ENCODE measurements at places on chromosomes 2 and 18. TPM values are rescaled to one million over a fixed set of nuclear protein-coding genes. Genes with fewer than 3 reads are reported as not detected.

Gene BIN1
- polyA plus RNA-seq = 129 TPM

- DNase-seq = no peak
Measured at GRCh38 chr2:60533101-60534051, 20.1 kb downstream of the BCL11A start.

DNA sequence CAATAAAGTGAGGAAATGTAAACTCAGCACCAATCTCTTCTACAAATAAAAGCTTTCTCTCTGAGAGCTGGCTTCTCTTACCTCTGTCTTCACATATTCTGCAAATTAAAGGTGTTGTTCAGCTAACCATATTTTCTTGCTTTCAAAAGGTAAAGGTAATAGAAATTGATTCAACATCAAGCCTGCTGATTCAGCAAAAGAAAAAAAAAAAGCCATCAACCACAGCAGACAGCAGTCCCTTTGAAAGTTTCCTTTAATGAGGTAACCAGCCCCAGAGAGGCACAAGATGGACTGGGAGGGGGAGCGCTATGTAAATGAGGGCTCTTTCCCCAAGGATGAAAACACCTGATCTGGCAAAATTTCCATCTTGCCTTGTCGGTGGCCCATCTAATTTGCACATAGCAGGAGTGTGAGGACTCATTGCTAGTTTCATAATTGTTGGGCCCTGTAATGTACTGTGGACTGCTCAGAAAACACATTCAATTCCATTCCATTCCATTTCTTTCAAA lies 154.9 kb upstream of the SOX11 start:
- no peak for DNase-seq

DNA sequence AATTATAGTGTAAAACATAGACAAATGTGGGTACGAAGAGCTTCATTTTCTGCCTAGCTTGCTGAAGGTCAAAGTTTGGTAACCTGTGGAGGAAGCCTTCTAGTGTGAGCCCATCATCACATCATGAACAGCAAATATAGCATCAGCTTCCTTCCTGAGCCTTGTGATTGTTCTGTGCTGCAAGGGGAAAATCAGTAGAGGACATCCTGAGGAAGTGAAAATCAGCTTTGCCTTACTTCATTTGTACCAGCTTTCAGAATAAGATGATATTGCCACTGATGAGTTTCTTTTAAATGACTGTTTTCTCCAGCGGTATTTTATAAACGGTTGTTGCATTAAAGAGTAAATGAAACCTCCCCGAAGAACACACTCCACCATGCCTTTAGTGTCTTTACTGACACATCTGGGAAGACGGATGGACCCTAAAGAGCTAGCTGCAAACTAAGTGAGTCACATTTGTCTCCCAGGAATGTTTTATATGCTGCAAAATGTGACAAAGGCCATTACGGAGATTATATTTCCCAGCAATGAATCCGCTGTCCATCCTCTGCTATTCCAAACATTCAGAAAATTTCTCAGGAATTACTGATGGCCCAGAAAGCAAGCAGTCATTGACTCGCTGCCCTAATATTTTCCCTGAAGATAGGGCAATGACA lies 1272.8 kb downstream of the SUCLG1 start:
- DNase-seq = no peak

- DNase-seq = no peak
Measured at GRCh38 chr2:107740300-107740699, 86.4 kb upstream of the RGPD4 start.

Gene STPG4
- 0.30 TPM for polyA plus RNA-seq

Gene MATN3
- polyA plus RNA-seq = 2.5 TPM

Gene ACMSD
- 40.8 TPM for polyA plus RNA-seq

Gene CPO
- 1.8 TPM for polyA plus RNA-seq

Gene HMSD
- polyA plus RNA-seq = 1.1 TPM

DNA sequence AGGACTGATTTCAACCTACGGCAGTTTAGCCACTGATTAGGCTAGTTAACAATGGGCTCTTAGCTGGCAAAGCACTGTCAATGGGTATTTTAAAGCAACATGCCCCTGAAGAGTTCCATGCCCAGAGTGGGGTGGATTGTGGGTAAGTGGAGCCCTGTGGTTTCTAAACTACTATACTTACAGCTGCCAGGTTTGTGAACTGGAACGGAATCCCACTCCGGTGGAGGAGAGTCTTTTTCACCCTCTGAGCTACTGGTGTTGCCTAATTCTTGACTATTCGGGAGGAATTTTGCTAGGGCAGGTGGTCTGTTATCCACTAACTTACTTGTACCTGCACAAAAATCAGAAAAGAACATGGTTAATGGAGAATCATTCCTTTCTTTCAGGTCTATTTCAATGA lies 52.6 kb downstream of the ZAP70 start:
- DNase-seq = no peak

GRCh38 chr2:46873604-46874068 lies 42.0 kb downstream of the MCFD2 start:
- no peak for DNase-seq

DNA sequence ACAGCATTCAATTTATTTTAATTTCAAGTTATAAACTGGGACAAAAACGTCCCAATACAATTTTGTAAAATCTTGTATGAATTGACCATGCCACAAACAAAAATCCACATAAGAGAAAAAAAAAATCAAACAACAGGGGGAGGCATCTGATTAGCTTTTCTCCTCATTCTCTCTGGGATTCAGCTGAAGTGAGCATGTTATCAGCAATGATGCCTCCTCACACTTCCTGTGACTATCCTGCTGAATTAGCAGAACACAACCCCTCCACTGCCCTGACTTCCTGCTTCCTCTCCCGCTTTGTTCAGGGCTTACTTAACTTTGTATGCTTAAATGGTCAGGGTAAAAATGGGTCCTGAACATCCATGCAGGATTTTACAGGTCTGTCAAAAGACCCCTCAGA lies 132.2 kb upstream of the ITGB6 start:
- no peak for DNase-seq

GRCh38 chr2:30105556-30105955 lies 41.3 kb upstream of the YPEL5 start:
- DNase-seq = no peak
